ENCODE measurements at places on chromosomes 16 and 17. TPM values are rescaled to one million over a fixed set of nuclear protein-coding genes. Genes with fewer than 3 reads are reported as not detected.

GRCh38 chr17:74403512-74404137 lies 28.3 kb upstream of the GPRC5C start:
- no peak for DNase-seq

DNA sequence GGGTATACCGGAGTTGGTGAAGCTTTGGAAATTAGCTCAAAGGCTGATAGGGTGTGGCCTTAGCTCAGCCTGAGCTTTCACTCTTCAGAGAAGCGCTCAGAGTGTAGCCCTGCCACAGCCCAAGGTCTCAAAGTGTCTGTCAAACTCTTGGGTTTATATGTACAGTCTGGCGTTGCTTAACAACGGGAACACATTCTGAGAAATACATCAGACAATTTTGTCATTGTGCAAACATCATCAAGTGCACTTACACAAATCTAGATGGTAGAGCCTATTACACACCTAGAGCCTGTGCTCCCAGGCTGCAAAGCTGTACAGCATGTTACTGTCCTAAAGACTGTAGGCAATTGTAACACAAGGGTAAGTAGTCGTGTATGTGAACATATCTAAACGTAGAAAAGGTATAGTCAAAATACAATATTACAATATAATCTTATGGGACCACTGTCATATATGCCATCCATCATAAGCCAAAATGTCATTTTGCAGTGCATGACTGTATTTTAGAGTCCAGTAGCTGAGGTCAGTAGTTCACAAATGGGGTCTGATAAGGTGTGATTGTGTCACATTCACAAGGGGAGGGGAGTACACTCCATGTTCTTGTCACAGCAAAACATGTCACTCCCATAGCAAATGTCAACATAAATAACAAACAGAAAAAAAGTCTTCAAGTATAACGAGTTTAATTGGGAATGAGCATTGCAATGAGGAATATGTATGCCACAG lies 20.6 kb downstream of the CHAD start:
- no peak for DNase-seq

DNA sequence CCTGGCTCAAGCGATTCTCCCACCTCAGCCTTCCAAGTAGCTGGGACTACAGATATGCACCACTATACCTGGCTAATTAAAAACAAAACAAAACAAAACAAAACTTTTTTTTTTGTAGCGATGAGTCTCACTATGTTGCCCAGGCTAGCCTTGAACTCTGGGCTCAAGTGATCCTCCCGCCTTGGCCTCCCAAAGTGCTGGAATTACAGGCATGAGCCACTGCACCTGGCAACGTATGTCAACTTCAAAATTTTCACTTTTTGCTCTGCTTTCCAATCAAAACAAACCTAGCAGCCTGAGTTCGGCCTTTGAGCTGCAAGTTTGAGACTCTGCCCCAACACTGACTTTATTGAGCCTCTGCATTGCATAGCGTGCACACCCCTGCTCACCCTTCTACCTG lies 4.5 kb upstream of the RAI1 start:
- no peak for DNase-seq

GRCh38 chr17:30165960-30166359 lies 49.3 kb downstream of the NSRP1 start:
- no peak for DNase-seq

DNA sequence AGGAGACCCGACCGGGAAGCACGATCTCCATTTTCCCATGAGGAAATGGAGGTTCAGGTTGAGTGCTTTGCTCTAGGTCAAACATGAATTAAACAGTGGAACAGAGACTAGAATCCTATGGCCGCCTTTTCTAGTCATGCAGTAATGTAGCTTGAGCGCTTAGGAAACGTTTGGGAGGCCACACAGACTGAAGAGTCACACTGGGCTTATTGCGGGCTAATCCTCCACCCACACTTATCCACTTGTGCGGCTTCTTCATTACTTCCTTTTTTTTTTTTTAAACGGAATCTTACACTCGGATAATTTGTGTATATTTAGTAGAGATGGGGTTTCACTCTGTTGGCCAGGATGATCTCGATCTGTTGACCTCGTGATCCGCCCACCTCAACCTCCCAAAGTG lies 26.0 kb downstream of the CACNG3 start:
- no peak for DNase-seq

- peak; percentile 70 for DNase-seq
Measured at GRCh38 chr17:6421700-6422604, 13.0 kb downstream of the AIPL1 start.

GRCh38 chr17:79188048-79188447 lies 113.4 kb downstream of the ENGASE start:
- no peak for DNase-seq

DNA sequence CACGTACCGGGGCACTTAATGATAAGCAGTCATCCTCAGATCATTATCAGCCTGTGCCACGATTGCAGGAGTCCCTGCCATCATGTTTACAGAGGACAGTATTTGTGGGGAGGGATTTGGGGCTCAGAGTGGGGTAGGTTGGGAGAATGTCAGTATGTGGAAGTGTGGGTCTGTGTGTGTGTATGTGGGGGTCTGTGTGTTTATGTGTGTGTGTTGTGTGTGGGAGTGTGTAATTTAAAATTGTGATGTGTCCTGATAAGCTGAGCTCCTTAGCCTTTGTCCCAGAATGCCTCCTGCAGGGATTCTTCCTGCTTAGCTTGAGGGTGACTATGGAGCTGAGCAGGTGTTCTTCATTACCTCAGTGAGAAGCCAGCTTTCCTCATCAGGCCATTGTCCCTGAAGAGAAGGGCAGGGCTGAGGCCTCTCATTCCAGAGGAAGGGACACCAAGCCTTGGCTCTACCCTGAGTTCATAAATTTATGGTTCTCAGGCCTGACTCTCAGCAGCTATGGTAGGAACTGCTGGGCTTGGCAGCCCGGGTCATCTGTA lies 13.5 kb upstream of the EFCAB13 start:
- DNase-seq: no peak

GRCh38 chr17:1635675-1636465 lies 7.2 kb upstream of the SLC43A2 start:
- DNase-seq: no peak

GRCh38 chr17:53571342-53571741 lies 251.4 kb upstream of the KIF2B start:
- DNase-seq: no peak

DNA sequence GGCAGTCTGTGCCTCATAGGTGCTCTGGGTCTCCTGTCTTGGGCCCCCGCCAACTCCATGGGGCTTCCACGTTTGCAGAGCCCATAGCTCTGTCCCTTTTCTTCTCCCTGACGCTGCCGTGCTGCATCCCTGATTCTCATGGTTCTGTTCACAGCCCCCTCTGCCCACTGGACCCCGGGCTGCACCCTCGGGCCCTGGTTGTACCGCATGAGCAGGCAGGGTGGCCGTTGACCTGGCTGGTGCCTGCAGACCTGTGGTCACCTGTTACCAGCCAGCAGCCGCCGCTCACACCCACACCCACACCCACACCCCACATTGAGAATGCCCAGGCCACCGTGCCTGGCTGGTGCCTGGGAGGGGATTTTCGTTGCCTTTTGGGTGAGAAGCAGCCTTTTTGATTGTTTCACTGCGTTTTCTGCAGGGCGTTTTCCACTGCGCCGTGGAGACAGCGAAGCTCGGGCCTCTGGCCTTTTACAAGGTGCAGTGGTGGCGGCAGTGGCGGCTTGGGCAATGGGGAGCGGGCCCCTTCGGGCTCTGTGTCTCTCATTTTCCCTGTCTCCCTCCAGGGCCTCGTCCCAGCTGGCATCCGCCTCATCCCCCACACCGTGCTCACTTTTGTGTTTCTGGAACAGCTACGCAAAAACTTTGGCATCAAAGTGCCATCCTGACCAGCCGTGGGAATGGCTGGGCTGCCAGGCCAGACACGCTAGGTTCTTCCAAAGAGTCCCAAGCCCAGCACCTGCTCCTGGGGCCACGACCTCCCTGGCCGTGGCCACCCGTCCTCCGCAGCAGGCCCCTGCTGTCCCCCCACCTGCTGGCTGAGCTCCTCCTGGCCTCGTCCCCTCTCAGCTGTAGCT lies 7.6 kb downstream of the SLC25A10 start:
- no peak for DNase-seq

DNA sequence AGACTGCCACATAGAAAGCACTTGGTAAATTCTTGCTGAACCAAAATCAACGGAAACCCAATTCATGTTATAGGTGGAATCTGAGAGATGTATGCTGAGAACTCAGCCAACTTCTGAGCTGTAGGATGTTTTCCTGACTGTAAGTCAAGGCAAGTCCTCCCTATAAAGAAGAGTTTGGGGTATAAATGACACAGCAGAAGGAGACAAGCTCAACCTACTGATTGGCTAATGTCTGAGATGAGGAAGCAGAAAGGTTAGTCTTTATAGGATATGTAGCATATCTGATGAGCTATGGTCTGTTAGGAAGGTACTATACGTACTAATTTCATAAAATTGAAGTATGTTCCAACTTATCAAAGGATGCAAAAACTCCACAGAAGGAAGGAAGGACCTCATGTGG lies 99.5 kb downstream of the XYLT1 start:
- DNase-seq: no peak

GRCh38 chr17:32699247-32699646 lies 177.7 kb downstream of the MYO1D start:
- peak; percentile 54 for DNase-seq

- no peak for DNase-seq
Measured at GRCh38 chr16:75074920-75075687, 41.5 kb downstream of the LDHD start.

- DNase-seq: no peak
Measured at GRCh38 chr16:84044118-84044488, 1.5 kb upstream of the SLC38A8 start.

GRCh38 chr17:67180275-67180674 lies 64.7 kb downstream of the HELZ start:
- no peak for DNase-seq

GRCh38 chr17:52276381-52277008 lies 118.0 kb upstream of the CA10 start:
- no peak for DNase-seq

- DNase-seq: peak; percentile 60
Measured at GRCh38 chr16:89687092-89687940, 827 bp downstream of the CDK10 start.

The TRAPPC1 gene
- 123 TPM for total RNA-seq

The RHBDF2 gene
- 22.0 TPM for total RNA-seq

The LPO gene
- not detected for total RNA-seq

The SMIM36 gene
- not detected for total RNA-seq

The C16orf74 gene
- total RNA-seq: 19.7 TPM

The KARS1 gene
- total RNA-seq: 114 TPM

The TMEM204 gene
- total RNA-seq: not detected

The GRB7 gene
- total RNA-seq: 14.6 TPM

The ASPHD1 gene
- 1.5 TPM for total RNA-seq

Measured in mammary epithelial cell (primary cell).